CD4-positive, alpha-beta T cell treated with Interleukin-6 for 4 hours (primary cell): ENCODE measurements at places on chromosomes 6 and 20.

DNA sequence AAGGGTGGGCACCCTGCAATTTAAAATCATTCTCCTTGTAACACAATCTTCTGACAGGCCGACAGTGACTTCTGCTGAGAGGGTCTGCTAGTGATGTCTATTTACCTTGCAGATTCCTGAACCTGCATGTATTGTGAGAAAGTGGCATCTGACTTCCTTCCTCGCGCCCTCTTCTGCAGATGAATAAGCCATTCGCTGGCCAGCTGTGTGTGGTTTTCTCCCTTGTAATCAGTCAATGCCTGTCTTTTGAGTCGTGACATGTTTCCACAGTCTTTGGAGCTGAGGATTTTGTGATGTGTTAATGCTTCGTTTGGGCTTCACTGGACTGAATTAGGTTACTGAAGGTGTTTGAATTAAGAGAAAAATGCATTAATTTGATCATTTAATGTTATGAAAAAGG, 125.3 kb downstream of the GRM1 start:
- no peak for DNase-seq

GRCh38 chr6:41757271-41757670, 10.1 kb upstream of the PGC start:
- DNase-seq = no peak

GRCh38 chr20:32070282-32070681, 18.2 kb downstream of the HCK start:
- DNase-seq = no peak

DNA sequence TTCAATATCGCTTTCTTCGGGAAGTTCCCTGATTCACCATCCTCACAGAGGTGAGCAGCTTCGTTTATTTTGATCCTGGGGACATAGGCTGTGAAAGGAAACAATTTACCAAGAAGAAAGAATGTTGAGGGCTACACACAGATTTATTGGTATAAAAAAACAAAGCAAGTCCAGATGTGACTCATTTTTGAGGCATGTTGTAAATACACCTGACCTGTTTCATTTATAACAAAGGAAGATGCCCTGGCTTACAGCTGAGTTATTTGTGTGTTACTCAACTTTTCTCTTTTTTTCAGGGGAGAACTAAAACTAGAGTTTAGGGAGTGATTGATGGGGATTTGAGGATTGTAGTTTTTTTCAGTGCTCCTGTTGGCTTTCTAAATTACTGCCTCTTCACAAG, 489.5 kb downstream of the CBLN4 start:
- DNase-seq = no peak

GRCh38 chr20:44513871-44514270, 8.0 kb downstream of the SERINC3 start:
- no peak for DNase-seq

- no peak for DNase-seq
Observed at GRCh38 chr20:63733579-63734081, 2.8 kb upstream of the LIME1 start.

DNA sequence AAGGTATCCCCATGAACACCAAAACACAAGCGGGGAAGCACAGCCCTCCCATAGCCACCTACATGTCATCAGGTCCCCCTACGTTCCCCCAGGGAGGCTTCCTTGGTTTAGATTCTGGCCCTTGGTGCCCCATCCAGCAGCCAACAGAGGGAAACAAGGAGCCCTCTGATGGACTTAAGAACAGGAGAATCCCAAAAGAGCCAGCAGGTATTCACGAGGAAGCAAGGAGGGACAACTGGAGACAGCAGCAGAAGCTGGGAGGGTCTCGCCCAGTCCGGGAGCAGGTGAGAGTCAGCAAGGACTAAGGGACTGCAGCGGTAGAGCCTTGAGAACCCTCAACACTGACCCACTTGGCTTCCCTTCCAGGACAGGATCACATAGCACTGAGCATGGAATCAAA, 58.4 kb upstream of the TOP1 start:
- no peak for DNase-seq

GRCh38 chr20:47773371-47773786, 11.9 kb downstream of the SULF2 start:
- DNase-seq = no peak

- DNase-seq = no peak
Observed at GRCh38 chr6:15536198-15536955, 126.5 kb downstream of the DTNBP1 start.

DNA sequence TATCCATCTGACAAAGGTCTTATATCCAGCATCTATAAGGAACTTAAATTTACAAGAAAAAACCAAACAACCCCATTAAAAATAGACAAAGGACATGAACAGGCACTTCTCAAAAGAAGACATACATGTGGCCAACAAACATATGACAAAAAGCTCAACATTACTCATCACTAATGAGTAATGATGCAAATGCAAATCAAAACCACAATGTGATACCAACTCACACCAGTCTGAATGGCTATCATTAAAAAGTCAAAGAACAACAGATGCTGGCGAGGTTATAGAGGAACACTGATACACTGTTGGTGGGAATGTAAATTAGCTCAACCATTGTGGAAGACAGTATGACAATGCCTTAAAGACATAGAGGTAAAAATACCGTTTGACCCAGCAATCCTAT, 13.9 kb downstream of the MACROD2 start:
- DNase-seq = no peak

DNA sequence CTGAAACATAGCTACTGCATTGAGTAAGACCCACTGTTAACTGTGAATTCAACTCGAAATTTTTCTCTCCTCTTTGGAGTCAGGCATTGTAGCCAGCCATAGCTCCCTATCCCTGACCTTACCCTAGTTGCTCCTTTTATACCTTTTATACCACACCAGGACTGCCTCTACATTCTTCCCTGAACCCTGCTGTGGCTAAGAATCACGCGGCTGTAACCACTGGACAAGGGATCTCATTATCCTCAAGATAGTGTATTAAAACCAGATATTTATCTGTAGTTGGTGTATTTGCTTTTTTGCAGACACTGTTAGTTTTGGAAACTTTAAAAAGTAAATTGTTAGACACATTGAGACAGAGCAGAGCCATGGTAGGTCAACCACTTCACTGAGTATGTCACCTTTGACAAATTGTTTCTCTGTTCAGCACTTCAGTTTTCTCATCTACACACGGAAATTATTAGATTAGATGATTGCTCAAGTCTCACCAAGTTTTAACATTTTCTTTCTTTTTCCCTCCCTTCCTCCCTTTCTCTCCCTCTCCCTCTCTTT, 171.9 kb upstream of the PRND start:
- DNase-seq = no peak

DNA sequence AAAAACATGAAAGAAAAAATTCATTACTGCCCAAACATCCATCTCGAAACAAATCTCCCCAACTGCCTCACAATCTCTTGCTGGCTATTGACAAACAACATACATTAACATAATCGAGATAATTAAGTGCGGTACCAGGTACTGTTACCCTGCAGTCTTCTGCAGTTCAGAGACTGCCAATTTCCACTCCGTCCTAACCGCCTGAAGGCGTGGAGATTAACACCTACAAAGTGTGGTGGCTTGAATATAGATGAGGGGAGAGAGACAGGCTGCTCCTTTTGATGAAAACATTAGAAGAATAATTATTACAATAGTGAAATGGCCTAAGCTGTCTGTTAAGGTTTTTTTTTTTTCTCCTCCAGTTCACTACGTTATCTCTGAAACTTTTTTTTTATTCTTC, 258.9 kb upstream of the SOX4 start:
- DNase-seq = no peak

DNA sequence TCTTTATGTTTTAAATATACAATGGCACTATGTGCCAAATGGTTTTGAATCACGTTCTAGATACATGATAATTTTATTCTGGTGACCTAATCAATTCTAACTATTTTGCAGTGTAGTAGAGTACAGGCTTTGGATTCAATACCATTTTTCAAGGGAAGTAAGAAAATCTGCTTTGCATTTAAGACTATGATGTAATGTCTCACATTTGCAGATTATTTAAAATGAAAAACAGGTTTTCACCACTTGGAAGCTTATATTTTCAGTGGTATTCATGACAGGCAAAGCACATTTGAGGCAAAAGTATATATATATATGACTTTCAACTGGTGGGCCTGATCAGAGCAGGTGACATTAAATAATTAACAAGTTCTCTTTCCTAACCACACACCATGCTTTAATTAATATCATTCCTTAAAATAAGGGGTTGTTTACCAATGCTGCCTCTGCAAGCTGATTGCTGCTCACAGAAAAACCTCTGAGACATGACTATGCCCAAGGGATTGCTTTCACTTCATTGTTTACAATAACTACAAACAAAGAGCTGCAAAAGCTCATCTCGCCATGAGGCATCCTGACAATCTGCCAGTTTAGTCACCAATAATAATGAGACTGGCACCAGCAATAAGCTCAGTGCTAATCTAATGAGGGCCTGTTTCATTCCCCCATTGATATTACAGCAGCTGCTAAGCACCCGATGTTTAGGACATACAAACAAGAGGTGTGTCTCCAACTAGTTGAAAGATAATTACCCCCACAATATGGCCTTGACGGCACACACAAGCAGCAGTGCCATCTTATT, 1176.0 kb upstream of the GJE1 start:
- DNase-seq = no peak

GRCh38 chr6:170124836-170125235, 166.0 kb downstream of the DLL1 start:
- DNase-seq = no peak

DNA sequence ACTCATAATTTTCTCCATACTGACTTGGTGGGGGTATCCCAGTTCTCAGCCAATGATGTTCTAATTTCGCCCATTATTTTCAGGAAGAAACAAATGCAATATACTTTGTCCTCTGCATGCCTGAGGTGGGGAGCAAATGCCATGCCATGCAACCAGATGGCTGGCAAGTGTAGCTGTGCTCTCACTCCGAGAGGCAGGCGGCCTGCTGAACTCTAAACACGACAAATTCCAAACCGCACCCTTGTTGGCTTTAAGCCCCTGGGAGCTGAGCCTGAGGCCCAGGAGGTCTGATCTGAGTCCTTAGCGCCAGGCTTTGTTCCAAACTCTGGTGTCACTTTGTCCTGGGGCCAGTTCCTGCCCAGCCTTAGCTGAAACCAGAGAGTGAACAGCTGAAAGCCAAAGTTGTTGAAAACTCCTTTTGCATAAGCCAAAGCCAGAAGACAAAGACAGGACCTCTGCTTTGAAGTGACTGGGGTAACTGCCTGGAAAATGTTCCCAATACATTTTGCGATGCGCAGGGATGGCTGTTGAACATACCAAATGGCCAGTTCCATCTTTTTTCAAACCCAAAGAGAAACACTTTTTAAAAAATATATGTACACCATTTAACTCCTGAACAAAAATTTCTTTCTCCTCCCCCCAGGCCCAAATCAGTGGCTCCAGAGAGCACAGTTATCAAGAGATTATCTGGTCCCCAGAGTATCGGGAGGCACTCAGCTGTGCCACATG, 46.2 kb downstream of the TTI1 start:
- DNase-seq = no peak

- no peak for DNase-seq
Observed at GRCh38 chr6:14224359-14225103, 107.0 kb downstream of the CD83 start.

DNA sequence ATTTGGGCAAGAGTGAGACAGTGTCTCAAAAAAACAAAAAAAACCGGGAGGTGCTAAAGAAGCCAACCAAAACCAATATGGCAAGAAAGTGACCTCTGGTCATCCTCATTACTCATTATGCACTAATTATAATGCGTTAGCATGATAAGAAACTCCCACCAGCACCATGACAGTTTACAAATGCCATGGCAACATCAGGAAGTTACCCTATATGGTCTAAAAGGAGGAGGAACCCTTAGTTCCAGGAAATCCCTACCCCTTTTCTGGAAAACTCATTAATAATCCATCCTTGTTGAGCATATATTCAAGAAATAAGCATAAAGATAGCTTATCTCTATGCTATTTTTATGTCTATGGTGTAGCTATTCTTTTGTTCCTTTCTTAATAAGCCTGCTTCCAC, 31.7 kb downstream of the C6orf52 start:
- no peak for DNase-seq

- no peak for DNase-seq
Observed at GRCh38 chr20:51363378-51363777, 179.1 kb downstream of the NFATC2 start.
